Activated CD8-positive, alpha-beta T cell treated with anti-CD3 and anti-CD28 coated beads for 36 hours (primary cell): ENCODE measurements at places on chromosomes 6 and 20. TPM values are rescaled to one million over a fixed set of nuclear protein-coding genes. Genes with fewer than 3 reads are reported as not detected.

DNA sequence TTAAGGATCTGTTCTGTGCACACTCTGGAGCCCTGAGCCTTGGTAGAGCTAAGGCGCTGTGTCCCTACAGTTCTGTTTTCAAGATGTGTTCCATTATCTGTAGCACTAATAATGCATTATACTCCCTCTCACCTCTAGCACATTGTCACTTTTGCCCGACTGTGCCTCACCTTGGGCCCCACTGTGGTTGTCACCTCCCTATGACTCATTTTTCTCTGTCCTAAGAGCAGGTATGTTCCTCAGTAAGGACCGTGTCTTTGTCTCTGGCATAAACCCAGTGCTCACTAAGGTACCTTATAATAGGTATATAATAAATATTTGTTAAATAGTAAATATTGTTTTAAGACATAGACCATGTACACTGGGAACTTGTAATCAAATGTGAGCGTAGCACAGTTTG lies 942.5 kb upstream of the CITED2 start:
- no peaks in the 10 kb centered on the region for H3K27me3 ChIP-seq
- H3K4me1 ChIP-seq, result peaks cover 3% of the 10 kb centered on the region
- no peaks in the 10 kb centered on the region for H3K36me3 ChIP-seq
- DNase-seq, result peak; percentile 26
- H3K27ac ChIP-seq, result no peak overlapping the region
- no peak overlapping the region for H3K4me3 ChIP-seq

DNA sequence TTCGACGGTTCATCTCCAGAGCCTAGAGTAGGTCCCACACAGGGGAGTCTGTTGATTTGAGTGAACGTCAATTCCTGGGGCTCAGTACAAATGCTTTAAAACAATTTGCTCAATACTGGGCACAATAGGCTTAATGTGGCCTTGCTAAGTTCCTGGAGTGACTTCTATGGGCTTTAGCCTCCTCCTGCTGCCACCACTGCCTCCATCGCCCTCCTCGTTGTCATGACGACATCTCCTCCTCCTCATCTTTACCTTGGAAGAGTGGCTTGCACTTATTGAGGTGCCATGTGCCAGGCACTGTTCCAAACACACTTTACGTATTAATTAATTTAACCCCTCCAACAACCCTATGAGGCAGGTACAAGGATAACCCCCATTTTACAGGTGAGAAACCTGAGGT lies 11.8 kb upstream of the ZMYND8 start:
- no peaks in the 10 kb centered on the region for H3K36me3 ChIP-seq
- H3K4me1 ChIP-seq, result peaks cover 10% of the 10 kb centered on the region
- H3K4me3 ChIP-seq, result no peak overlapping the region
- H3K27me3 ChIP-seq, result no peaks in the 10 kb centered on the region

GRCh38 chr6:1633366-1634021 lies 23.8 kb downstream of the FOXC1 start:
- no peak overlapping the region for H3K4me3 ChIP-seq
- no peaks in the 10 kb centered on the region for H3K4me1 ChIP-seq
- H3K36me3 ChIP-seq, result peaks cover 1% of the 10 kb centered on the region
- no peak for DNase-seq

The SF3B5 gene
- 207 TPM for total RNA-seq

The CDH4 gene
- total RNA-seq, result 0.11 TPM

DNA sequence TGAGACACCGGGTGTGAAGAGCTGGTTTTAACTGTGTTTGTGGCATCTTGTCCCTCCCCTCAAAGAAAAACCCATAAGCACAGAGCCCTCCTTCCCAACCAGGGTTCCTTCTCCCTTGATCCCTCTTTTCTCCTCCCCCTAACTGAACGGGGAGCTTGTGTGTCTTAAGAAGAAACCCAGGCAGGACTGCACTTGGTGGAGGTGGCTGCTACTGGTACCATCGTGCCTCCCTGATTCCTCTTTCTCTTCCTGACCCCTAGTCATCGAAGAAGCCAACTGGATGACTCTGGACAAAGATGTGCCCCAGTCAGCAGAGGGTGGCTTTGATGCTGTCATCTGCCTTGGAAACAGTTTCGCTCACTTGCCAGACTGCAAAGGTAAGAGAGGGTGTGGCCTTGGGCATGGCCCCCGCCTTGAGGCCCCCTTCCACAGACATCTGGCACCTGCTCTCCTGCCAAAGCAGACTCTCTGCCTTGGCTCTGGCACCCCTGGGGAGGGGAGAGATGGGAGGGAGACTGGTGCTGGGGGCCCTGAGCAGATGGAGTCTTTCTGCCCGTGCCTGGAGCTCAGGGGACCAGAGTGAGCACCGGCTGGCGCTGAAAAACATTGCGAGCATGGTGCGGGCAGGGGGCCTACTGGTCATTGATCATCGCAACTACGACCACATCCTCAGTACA lies 2.1 kb downstream of the GNMT start:
- peaks cover 2% of the 10 kb centered on the region for H3K36me3 ChIP-seq
- H3K27ac ChIP-seq, result no peak overlapping the region
- H3K27me3 ChIP-seq, result no peaks in the 10 kb centered on the region

The IMPG1 gene
- not detected for total RNA-seq

- no peaks in the 10 kb centered on the region for H3K27me3 ChIP-seq
- H3K4me3 ChIP-seq, result peak overlapping the region; percentile 86
- peak; percentile 92 for DNase-seq
- H3K36me3 ChIP-seq, result peaks cover 33% of the 10 kb centered on the region
- H3K4me1 ChIP-seq, result peaks cover 47% of the 10 kb centered on the region
Observed at GRCh38 chr6:20403766-20404640, 2.3 kb downstream of the E2F3 start.
